ENCODE measurements at places on chromosomes 11 and 22.

- DNase-seq = no peak
Measured at GRCh38 chr11:128904656-128905344, 13.6 kb downstream of the KCNJ5 start.

GRCh38 chr11:18088366-18088765, 17.5 kb downstream of the SAAL1 start:
- no peak for DNase-seq

DNA sequence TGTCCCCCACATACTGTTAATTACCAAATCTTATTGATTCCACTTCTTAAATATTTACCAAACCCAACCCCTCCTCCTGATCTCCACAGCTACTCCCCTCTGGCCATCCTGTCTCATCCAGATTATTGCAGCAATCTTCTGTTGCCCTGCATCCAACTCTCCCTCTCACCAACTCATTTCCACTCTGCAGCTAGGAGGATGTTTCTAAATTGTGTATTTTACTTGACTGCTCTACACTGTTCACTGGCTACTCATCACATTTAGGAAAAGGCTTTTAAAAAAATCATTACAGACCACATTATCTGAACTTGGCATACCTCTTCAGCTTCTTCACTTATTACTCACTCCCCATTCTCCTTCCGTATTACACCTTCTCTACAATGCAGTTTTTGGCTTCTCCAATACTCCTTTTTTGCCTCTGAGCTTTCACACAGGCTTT, 117.9 kb downstream of the ATG16L2 start:
- DNase-seq = no peak

DNA sequence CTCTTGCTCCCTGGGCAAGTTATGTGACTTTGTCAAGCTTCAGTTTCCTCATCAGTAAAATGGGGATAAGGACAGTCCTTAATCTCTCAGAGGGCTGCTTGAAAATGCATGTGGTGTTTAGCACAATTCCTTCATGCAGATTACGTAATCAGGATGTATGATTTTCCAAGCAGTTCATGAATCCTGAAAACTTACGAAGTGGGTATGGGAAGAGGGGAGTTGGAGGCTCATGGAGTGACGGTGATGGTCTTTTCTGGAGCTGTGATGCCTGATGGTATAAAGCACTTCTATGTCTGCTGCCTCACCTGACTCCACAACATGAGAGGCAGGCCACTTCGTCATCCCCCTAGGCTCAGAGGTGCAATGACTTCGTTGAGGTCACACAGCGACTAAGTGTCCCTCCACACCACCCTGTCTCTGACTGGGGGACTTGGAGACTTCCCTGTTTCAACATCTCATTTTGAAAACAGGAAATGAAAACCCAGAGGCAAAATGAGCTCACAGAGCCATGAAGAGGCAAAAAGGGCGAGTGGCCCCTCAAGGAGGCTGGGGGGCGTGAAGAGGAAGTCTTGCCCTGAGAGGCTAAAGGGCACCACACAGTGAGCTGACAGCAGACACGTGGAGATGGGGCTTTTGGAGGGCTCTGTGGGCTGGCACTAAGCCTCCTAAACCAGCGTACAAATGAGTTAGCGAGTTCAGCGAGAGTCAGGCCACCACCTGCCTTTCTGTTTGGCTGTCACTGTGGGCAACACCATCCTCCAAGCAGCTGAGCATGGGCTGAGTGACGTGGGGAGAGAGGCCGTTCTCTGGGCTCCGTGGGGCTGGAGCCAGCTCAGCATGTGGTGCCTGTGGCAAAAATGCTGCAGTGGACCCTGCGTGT, 10.1 kb downstream of the MCM5 start:
- no peak for DNase-seq

- DNase-seq = no peak
Measured at GRCh38 chr11:74948546-74948897, 369 bp downstream of the XRRA1 start.

DNA sequence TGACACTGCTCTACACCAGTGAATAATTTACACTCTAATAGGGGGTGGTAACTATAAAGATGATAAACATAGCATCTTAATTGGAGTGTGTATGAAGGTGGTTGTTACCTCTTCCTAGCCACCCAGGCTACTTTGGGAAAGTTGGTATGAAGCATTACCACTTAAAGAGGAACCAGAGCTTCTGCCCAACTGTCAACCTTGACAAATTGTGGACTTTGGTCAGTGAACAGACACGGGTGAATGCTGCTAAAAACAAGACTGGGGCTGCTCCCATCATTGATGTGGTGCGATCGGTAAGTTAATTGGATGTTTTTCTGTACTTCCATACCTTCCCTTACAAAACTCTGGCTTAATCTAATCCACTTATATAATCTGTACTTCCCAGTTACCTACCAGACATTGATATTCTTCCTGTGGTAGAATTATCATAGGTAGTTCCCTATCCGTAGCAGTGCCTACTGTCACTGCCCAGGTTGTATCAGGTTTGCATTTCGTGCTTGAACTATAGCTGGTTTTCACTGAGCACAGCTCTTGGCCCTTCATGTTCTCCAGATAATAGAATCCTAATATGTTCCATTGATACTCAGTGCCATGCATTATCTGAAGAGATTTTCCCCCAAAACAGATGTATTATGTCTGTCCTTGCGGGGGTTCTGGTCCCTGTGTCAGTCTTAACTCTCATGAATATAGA, 2.2 kb downstream of the RPL27A start:
- DNase-seq = no peak

DNA sequence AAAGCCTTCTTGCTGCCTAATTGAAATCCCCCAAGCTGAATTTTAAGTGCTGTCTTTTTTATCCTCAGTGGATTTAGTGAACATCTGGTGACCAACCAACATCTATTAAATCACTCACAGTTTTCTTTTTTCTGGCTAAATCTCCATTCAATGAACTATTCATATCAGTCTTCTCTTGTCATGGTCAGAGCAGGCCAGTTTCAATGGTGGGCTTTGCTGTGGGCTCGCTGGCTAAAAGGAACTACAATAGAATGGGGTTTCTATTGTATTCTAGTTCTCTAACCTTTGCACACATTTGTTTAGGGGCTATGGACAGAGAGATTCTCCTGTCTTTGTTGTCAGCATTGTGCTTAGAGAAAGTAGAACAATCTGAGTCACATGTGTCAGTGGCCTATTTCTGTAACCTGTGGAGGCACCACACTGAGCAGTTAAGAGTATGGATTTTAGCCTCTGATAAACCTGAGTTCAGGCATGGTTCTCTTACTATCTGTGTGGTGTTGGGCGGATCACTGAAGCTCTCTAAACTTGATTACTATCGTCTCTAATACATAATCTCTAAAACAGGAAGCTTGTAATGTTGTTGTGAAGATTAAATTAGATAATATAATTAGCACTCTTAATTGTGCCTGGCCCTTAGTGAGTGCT, 94.2 kb upstream of the CADM1 start:
- no peak for DNase-seq

Measured in CD4-positive, alpha-beta T cell (primary cell).